Activated CD8-positive, alpha-beta memory T cell treated with anti-CD3 and anti-CD28 coated beads for 4 hours (primary cell): ENCODE measurements at places on chromosomes 2 and 18.

DNA sequence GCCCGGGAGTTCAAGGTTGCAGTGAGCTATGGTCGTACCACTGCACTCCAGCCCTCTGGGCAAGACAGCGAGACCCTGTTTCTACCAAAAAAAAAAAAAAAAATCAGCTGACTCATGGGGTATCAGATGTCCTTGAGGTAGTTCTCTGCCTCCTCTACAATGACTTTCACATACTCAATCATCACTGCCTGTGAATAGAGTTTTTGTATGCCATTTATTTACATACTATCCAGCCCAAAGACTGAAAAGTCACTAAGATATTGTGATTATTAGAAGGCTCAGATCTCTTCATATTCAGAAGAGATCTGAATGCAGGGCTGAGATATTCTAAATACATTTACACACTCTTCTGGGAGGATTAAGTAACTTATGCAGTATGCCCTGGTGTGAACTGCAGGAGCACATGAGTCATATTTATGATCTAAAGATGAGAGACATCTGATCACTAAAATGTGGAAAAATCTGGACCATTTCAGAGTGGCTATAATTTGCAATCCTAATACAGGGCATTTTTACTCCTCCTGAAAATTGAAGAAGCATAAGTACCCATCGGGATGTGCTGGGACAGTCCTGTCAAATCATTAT lies 38.9 kb downstream of the KLF7 start:
- no peak for DNase-seq

DNA sequence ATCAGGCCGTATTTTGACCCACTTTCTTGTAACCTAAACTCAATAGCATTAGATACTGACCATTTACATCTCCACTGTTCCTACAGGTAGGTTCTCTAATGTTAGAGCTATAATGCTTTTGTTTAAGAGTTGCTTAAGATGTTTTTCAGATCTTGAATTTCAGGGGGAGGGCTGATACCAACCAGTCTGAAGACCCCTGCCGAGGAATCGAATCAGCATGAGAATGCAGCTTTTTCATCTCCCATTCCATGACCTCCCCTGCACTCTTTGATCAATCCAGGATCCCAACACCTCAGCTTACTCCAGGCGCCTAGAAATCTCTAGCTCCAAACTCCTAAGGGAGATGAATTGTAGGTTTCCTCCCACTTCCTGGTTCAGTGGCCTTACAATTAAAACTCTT lies 120.5 kb upstream of the MC4R start:
- no peak for DNase-seq

DNA sequence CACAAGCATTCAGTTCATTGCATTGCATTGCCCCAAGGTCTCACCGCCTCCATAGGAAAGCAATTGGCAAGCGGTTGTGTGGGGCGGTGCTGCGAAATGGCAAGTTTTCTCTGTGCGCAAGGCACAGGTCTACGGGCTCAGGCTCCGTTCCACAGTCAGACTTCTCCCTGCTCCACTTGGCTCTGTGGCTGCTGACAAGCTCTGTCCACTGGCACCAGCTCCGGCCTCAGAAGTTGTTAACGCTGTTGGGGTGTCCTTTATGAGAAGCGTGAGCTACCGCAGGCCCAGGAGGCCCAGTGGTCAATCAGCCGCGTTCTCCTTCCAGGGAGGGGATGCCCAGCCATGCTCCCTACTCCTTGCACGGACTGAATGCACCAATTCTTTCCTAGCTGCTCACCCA lies 87.0 kb upstream of the GATA6 start:
- no peak for DNase-seq

DNA sequence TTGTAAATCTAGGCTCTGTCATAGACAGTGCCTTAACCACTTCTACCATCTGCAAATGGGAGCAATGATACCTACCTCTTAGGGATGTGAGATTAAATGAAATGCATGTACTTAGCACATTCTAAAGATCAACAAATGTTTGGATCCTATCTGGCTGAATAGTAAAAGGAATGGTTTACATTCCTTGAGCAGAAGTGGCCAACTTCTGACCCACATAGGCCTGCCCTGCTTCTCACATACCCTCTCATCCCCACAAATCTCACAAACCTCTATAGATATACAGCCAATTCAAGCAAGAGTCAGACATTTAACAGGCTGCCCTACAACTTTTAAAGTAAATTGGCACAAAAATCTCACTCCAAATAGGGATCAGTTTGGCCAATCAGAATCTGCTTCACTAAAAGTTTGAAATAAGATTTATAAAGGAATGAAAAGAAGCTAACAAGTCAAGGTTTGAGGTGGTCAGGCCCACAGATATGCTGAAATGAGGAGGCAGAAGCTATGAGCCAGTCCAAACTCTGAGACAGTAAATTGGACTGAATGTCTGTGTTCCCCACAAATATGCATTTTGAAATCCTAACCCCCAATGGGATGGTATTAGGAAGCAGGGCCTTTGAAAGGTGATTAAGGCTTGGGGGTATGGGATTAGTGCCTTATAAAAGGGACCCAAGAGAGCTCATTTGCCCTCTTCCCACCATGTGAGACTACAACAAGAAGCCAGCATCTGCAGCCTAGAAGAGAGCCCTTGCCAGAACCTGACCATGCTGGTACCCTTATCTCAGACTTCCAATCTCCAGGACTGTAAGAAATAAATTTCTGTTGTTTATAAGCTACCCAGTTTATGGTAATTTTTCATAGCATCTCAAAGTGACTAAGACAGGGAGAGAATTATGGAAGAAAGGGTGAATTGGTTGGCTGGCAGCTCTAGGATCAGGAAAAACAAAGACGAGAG lies 227.8 kb upstream of the RBMS1 start:
- no peak for DNase-seq

DNA sequence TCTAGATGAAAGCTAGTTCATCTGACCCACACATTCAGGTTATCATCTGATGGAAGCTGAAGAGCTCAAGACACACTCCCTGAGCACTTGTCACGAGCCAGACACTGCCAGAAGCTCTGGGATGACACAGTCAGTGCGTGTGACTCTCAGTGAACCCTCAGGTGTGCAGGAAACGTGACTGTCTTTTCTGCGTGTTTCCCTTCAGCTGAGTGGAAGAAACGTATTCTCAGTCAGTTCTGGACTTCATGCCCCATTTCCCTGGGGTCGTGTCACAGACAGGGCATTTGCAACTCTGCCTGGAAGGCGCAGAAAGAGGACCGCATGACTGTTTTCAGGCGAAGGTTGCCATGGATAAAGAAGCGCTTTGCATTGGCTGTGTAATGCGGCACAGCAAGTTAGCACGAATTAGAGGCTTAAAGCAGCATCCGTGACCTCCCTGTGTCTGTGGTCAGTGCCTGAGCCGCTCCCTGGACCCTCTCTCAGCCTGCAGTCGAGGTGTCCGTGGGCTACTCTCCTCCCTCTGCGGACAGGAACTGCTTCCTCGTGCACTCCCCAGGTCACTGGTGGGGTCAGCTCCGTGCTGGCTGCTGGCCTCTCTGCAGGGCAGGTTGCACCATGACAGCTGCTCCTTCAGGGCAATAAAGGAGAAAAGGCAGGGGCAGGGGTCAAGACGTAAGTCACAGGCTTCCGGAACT lies 3.3 kb upstream of the ALLC start:
- no peak for DNase-seq

GRCh38 chr2:62597323-62597722 lies 91.3 kb upstream of the TMEM17 start:
- no peak for DNase-seq

DNA sequence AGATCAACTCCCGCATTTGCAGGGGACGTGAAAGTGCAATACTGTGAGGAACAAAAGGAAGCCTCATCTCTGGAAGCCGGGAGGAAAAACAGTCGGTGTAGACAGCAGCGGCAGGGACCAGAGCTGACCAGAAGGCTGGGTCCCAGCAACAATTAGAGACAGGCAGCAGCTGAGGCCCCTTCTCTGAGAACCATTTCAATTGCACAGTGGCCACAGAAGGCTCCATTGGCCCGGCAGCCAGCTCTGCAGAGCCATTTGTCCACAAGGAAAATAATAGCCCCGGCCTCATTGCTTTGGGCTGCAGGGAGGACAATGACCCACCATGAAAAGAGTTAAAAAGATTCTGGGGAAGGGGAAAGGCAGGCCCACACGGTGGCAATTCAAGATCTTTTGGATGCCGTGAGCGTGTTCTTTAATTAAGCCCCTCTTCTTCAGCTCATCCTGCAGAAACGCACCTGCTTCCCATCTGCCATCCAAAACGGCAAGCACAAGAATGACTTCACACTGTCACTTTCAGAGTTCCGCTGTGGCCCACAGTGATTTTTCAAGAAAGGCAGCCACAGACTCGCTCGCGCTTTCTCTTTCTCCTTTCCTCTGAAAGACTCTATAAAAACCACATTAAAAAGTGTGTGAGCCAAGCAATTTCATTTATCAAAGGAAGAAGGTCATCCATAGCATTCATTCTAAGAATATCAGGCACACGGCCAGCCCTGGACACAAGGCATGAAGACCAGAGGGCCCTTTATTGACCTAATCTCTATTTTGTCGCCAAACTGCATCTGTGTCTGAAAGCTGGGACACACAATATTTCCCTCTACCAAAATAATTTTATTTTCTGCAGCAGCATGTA lies 293.6 kb downstream of the SOX11 start:
- DNase-seq: no peak

- no peak for DNase-seq
Measured at GRCh38 chr18:4412286-4412685, 42.8 kb downstream of the DLGAP1 start.

- DNase-seq: no peak
Measured at GRCh38 chr2:169999054-169999453, 171.8 kb downstream of the UBR3 start.

- DNase-seq: no peak
Measured at GRCh38 chr18:9661564-9661963, 46.5 kb upstream of the RAB31 start.

- no peak for DNase-seq
Measured at GRCh38 chr2:8346208-8346607, 335.6 kb upstream of the ID2 start.

- no peak for DNase-seq
Measured at GRCh38 chr2:61377046-61377445, 93.8 kb downstream of the USP34 start.

DNA sequence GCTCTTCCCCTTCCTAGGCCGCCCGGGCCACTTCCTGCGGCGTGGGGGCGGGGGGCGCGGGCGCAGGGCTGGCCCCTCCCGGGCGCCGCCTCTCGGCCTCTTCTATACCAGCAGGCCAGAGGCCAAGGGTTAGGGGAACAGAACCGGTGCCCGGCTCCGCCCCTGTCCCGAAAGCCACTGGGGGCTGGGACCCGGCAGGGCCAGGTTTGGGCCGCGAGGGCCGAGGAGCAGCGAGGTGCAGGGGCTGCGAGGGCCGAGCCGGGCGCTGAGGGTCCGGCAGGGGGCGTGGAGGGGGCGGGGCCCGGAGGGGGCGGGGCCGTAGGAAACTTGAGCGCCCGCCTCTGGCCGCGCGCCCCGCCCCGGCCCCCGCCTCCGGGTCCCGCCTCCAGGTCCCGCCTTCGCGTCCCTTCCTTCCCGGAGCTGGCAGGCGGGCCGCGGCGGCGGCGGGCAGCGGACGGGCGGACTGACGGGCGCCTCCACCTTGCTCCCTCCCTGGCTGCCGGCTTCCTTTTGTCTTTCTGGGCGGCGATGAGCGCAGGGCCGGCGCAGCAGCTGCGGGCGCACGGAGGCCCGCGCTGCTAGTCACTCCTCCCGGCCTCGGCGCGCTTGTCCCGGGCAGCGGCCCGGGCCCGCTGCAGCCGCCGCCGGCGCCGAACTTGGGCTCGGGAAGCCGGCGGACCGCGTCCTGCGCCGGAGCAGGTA lies at the start of gene HPCAL1:
TSS of gene HPCAL1 (plus strand) at position 426 of the 702 bp plus-strand sequence. CDS start 116,854 bp downstream, outside the sequence.
- peak; percentile 71 for DNase-seq

- no peak for DNase-seq
Measured at GRCh38 chr2:33583194-33583938, 15.7 kb downstream of the FAM98A start.

GRCh38 chr2:98900721-98901120 lies 35.3 kb downstream of the CRACDL start:
- DNase-seq: no peak

DNA sequence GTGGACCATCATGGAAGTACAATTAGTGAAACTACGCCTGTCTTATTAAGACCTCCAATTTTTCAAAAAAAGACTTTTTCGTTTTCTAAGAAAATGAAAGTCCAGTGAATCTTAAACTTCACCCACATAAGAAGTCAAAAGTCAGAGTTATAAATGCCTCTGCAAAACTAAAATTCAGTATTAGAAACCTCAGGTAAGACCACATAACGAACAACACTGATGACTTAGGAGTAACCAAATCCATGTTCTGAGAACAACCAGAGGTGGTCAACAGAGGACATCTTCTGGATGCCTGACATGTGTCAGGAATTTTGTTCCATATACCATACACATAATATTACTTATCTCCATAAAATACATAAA lies 62.4 kb downstream of the RPL31 start:
- DNase-seq: no peak

GRCh38 chr2:31983762-31984467 lies 26.9 kb downstream of the MEMO1 start:
- DNase-seq: no peak

DNA sequence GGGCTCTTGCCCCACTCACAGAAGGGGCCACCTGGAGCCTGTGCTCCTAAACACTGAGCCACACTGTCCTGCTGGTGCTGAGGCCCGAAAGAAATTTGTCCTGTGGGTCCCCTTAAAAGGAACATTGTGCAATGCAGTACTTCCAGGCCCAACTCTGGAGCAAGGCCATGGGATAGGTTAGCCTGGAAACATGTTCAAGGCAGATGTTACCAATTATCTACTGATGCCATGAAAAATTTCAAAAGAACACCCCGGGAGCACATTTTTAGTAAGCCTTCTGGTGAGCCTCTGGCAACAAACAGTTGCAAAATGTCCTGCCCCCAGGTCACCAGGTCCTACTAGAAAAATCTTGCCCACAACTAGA lies 12.3 kb upstream of the PTMA start:
- DNase-seq: no peak
